Anterior cingulate cortex (tissue), 58 donors: ENCODE measurements at places on chromosomes 12 and 14.

DNA sequence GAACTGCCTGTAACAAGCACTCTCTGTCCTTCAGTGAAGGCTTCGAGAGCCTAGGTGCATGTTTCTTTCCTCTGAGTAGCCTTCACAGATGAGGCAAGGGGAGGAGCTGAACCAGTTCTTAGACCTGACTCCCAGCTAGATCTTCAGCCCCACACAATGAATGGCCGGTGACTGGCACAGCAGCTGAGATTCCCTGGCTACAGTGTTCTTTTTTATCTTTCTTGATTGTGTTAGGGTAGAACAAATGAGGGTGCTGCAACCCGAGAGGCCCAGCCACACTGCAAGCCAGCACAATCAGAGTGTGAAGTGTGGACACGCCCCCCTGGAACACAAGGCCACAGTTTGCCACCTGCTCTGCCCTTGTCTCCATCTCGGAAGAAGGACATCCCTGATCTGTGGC is 19.1 kb upstream of the COL2A1 start:
- no peak for DNase-seq

- no peak for DNase-seq
Observed at GRCh38 chr12:53328043-53328435, 6.6 kb upstream of the AAAS start.

DNA sequence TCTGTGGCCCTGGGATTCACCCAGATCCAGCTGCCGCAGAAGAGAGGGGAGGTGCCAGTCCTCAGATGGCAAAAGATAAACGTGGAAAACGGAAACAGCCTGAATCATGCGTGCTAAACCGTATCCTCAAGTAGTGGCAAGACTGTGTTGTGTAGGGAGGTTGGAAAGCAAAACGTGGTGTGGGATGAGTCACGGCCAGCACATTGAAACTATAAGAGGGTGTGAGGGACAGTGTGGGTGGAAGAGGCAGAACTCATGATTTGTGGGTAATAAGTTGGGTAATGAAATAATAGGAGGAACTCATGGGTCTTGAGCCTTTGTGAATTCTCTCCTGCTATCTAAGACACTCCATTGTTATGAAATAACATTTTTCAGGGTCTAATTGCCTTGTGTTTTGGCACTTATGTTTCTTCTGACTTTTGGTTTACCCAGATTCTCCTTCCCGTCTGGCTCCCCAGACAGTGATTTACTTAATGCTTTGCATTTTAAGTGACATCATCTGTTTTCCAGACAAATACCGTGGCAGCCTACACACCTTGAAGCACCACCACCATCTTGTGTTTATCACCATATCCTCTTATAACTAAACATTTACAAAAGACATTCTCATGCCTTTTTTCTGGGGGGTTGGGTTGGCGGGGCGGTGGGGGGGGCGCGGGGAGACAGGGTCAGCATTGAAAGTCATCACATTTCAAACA is 62.3 kb upstream of the PTCSC3 start:
- DNase-seq, result no peak

DNA sequence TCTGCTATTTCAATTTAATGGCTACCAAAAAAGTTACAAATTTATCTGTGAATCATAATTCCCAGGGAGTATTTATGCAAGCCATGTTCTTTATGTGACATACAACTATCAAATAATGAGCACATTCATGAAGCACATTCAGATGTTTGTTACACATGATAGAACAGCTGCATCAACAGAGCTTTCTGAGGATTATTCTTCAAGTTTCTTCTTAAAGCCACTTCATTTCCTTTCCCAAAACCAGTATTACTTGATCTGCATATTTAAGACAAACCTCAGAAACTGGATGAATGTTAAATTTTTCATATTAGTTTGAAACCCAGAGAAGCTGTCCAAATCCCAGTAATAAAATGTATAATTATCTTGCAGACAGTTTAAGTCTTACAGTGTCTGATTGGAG is 73.6 kb upstream of the SOX5 start:
- no peak for DNase-seq

DNA sequence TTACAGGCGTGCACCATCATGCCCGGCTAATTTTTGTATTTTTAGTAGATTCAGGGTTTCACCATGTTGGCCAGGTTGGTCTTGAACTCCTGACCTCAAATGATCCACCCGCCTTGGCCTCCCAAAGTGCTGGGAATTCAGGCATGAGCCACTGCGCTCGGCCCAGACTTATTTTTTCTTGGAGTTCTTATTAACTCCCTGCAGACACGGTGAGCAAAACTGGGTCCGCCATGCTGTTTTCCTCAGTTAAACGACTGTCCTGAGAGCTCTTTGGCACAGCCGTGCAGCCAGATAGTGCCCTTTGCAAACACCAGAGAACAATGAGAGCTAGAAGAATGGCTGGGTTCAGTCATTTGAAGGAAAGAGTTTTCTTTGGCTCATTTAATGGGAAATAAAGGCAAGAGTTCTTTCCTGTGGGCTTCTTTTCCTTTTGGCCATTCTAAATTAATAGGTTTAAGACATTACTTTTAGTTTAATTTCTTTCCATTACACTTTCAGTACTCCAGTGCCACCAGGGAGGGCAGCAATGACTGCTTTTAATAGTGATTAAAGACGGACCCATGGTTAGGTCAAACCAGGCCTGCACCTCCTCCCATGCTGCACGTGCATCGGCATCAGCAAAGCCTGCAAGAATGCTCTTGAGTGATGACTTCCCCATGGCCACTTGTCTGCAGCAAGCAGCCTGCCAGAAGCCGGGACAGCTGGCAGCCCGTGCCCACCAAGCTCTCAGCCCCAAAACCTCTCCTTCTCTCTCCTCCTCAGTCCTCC is 60.7 kb downstream of the VCPKMT start:
- DNase-seq, result no peak

- peak; percentile 39 for DNase-seq
Observed at GRCh38 chr12:6201213-6201608, 1.0 kb downstream of the CD9 start.

DNA sequence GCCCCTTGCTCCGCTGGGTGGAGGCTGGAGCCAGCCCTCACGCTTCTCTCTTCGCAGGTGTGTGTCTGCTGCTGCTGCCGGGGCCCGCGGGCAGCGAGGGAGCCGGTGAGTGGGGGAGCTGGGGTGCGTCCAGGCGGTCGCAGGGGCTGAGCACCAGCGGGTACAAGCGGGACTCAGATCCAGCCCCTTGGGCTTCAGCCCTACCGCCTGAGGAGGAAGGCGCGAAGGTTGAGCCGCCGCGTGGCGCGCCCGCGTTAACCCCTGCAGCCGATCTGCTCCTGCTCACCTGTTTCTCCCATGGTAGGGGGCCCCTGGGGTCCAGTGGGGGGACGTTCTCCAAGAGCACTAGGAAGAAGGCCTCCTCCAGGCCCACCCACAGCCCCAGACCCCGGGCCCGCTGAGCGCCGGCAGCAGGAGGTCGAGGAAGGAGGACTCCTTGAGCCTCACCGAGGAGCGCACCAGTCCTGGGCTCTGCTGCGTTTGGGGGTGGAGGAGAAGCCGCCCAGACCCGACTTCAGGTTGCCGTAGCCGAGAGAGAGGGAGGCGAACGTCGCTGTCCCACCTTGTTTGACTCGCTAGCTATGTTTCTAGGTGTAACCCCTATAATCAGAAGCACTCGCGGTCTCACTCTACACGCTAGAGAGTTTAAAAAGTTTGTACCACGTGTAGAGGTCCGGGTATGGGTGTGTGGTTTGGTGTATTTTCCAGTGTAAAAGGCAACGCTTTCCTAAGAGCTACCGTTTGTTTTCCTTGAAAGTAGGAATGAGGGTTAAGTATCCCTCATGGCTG is 834 bp downstream of the COCH start:
- DNase-seq, result no peak

GRCh38 chr14:74085828-74086227 is 1.1 kb downstream of the LIN52 start:
- DNase-seq, result no peak

GRCh38 chr14:52998376-52999015 is 47.6 kb upstream of the FERMT2 start:
- no peak for DNase-seq

DNA sequence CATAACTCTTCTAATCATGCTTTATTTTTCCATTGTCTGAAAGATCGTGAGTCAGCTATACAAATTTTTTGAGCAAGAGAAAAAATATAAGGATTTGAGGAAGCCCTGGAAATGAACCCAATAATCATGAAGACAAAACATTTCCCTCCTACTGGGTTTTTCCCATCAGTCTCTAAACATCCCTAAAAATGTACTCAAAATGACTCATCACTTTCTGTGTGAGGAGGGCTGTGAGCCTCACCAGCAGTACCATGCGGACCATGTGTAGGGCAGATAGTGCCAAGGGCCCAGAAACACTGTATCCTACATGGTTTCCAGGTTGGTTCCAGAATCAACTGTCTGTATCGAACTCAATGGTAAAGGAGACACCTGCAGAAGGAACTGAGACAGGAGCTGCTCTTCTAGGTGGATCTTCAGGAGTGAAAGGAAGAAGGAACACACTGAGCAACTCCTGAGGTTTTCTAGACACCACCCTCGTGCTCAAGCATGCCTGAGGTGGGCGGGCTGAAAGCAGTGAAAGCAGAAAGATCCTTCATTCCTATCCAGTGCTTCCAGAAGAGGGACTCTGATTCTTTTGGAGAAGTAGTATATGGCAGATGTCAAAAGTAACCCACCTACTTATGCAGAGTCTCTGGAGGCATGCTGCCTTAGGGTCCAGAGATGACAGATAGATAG is 48.6 kb upstream of the RHOJ start:
- no peak for DNase-seq

GRCh38 chr14:100156776-100157175 is 2.7 kb downstream of the DEGS2 start:
- DNase-seq, result no peak

DNA sequence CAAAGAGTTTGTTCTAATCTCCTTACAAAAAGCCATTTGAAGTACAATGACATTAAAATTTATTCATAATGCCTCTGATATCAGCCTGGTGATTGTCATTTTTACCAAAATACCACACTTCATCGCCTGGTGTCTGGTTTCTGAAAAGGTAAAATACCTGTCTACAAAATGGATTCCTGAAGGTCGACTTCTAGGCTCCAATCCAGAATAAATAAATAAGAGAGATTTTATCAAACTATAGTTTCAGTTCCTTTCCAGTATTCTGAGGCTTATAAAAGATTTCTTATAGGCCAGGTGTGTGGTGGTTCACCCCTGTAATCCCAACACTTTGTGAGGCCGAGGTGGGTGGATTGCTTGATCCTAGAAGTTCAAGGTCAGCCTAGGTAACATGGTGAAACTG is 340.7 kb downstream of the SLC16A7 start:
- DNase-seq, result no peak

DNA sequence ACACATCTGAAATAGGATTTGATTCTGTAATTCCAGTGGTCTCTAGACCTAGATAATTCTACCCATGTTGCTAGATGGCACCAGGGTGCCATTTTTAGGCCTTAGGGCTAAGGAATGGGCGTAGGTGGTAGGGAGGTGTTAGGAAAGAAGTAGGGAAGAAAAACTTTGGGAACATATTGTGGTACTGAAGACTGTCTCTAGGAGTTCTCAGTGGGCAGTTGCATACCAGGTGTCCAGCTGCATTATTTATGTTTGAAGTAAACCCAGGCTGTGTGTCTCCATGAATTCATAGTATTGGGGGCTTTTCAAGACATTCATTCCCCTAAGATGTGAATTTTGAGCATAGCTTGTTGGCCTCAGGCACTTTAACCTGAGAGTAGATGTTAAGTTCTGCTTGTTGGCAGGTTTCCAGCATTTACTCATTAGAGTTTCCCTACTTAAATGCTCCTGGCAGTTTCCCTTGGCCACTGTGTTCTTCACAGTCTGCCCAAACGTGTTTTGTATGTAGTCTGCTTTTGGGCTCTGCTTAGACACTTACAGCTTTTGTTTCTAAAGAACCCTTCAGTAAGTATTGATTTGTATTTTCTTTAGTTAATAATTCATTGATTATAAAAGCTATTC is 31.5 kb upstream of the CCT2 start:
- no peak for DNase-seq

DNA sequence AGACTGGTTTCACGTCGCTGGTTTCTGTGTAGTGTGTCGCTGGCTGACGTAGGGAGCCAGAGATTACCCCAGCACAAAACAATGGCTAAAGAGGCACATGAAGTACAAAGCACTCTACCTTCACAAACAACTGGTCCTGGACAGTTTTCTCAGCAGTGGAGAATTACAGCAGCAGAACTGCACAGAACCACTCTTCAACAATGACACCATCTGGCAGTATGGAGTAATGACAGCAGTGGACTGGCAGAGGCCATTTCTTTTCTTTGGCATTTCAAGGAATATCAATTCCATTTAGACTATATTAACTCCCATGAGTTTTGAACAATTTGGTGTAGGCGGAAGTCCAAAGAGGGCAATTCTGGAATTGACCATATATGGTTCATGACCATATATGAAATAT is 1074.1 kb downstream of the AACS start:
- no peak for DNase-seq

DNA sequence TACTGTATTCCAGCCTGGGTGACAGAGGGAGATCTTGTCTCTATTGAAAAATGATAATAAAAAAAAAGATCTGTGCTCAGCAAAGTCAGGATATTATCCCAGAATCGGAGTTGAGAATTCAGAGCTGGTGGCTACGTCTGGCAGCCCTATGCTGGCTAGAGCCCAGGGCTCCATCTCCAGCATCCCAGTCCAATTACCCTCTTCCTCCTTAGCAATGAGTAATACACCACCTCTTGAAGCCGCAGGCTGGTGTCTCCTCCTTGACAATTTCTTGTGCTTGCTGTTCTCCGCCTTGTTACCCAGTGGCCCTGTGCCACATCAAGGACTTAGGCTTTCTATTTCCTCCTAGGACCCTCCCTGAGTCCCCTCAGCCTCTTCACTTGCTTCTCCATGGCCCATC is 38.4 kb upstream of the DDX11 start:
- no peak for DNase-seq

GRCh38 chr12:11621797-11622423 is 27.6 kb upstream of the ETV6 start:
- no peak for DNase-seq

DNA sequence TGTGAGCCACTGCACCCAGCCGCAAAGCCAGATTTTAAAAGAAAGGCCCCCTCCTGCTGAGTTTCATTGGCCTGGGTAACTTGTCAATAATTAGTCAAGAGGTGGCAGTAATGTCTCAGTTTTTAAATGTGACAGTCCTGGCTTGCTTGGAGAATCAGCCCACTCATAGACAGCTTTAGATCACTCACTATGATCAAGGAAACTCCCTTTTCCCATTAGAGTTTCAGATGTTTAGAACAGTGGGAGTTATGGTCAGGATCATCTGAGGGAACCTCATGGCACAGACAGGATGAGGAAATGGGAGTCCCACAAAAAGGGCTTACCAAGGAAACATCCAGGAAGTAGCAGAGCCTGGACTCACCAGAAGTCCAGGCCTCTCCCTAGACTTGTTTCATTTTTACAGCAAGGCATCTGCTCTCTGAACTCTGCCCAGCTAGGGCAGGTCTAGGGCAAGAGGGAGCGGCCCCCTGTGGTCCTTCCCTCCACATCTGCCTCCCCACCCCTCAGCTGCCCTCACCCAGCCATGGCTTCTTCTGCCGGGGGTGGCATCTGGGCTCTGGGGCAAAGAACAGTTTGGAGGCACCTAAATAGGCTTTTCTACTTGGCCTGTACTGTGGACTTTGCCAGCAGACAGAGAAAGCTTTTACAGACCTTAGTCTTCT is 11.2 kb downstream of the BCL2L14 start:
- DNase-seq, result no peak

- no peak for DNase-seq
Observed at GRCh38 chr14:93821051-93821450, 32.8 kb upstream of the PRIMA1 start.
